D721Med (cell line): ENCODE measurements at places on chromosomes 11 and 22.

- no peak for DNase-seq
Measured at GRCh38 chr11:47514825-47515647, 37.9 kb downstream of the CELF1 start.

DNA sequence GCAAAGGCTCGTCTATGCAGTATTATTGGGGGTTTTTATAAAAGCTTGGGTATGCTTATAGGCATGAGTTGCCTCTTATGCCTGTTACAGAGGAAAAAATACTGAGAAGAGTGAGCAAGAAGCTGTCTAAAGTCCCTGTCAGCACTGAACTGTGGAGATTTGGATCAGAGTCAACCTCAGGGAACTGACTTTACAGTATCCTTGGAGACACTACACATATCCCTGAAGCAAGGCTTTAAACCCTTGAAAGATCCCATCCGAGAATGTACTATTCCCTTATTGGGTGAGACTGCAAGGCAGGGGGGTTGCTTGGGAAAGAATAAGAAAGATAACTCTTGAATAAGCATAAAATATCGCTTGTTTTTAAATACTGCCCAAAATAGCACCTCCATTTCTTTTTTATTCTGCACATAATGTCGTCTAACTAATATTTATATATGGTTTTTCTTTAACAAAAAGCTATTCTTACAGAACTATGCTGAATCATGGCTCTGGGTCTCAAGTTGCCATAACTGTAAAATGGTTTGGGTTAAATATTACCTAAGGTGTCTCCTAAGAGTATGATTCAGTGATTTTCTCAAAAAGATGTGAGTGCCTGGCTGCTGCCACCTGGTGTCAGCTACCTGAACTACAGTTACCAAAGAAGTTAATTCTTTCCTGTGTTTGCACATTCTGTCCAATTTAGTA lies 1062.8 kb downstream of the DLG2 start:
- no peak for DNase-seq

DNA sequence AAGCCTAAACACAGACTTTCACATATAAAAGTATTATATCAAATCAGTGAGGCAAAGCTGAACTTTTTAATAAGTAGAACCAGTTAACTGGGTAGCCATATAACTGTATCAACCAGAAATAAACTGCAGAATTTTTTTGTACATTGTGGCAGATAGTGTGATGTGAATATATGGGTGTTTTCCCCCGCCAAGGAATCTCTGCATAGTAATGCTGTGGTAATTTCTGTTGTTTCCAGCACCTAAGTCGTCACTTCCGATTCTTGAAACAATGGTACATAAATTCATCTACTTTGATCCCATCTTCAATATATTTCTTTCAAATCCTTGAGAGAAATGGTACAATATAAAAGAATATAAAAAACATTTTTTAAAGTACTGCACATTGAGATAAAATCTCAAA lies 39.6 kb downstream of the NARS2 start:
- DNase-seq = no peak

DNA sequence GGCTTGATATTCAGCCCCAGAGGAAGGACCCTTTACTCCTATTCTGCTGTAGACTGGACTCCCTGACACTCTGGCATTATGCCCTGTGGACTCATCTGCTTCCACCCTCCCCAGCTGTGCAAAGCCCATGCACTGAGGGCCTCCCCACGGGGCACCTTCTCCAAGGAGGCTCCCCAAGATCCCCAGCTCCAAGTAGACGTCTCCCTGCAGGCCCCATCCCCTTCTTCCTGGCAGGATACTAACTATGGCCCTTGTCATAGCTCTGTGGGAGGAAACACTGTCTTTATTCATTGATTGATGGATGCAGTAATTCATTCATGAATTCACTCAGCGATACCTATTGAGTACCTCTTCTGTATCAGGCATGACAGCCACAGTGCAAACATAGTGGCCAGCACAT lies 15.3 kb upstream of the APOL6 start:
- DNase-seq = no peak

DNA sequence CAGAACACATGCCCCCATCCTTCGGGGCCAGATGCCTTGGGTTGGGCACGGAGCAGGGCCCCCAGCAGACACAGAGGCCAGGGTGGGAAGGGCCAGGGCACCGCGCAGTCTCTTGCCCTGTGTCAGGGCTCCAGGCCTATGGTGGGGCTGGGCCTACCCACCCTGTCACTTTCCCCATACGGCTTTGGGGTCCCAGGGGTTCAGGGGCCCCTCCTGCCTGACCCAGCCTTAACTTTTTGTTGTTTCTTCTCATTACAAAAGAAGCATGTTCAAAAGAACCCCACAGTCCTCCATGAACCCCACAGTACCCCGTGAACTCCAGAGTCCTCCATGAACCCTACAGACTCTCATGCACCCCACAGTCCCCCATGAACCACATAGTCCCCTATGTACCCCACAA lies 33.0 kb upstream of the CCDC188 start:
- no peak for DNase-seq

DNA sequence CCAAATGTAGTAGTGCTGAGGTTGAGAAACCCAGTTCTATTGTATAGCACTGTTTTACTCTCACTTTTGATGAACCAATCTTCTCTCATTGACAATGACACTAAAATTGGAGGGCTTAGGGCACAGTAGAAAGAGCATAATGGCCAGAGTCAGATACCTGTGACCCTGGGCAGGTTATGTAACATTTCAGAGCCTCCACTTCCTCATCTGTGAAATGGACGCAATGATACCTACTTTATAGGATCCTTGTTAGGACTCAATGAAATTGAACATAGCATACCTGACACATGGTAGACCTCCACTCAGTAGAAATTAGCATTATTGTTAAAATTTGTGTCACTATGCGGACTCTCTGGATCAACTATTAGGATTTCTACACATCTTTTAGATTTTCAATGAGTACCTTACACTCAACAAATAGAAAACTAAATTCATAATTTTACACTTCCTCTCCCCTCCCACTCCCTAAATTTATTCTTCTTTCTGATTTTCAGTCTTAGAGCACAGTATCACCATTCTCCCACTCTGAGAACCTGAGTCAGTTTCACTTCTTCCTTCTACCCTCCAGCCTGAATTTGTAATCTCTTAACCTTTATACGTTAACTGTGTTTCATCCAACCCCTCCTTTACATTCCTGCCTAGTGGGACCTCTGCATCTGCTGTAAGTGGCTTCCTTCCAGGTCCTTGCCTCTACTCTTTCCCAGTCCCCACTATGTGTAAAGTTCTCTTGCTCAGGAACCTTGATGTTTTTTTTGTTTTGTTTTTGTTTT lies 78.3 kb downstream of the MICAL2 start:
- no peak for DNase-seq

- DNase-seq = no peak
Measured at GRCh38 chr22:42994917-42995562, 19.9 kb downstream of the PACSIN2 start.

DNA sequence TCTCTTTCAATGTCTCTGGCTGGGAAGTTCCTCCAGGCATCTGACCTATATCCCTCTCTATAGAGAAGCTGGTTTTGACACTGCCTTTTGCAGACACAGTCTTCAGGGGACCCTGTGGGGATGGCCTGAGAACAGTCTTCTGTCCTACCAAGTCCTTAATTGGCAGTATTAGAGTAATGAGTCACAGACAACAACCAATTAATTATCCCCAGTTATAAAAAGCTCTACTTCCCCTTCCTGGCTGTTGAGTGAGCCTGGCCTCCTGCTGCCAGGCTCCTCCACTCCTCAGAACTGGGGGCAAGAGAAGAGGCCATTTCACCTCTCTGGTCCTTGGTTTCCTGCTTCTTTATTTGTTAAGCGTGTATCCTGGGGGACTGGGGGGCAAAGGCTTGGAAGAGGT lies 41.2 kb upstream of the KLHL35 start:
- DNase-seq = no peak

DNA sequence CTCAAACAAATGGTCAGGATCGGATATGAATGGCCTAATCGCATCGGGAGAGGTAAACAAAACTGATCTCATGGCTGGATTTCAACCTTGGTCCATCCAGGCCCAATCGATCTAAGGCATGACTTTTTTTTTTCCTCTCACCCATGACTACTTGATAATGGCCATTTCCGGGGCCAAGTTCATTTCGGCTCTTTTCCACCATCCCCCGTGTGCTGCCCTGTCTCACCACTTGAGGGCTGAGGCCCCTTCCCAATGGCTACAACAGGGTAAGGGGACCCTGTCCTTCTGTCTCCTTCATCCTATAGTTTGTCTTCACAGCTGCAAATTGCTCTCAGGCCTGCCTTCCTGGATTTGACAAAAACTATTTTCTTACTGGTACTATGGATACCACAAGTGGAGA lies 26.7 kb downstream of the GRAP2 start:
- DNase-seq = no peak

DNA sequence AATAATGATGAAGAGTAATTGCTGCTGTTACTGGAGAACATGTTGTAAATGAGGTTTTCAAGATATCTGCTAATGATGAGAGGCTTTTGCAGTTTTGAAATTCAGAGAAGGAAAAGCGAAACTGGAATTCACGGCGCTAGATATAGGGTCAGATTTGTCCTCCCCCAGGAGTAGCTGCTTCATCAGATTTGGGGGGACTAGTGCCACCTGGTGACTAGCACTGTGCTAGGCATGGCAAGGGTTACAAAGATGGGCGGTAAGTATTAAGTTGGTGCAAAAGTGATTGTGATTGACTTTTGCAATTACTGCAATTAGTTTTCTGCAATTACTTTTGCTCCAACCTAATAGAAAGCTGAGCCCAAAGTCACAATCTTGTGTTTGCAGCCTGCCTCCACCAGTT lies 879.9 kb upstream of the TENM4 start:
- DNase-seq = no peak

DNA sequence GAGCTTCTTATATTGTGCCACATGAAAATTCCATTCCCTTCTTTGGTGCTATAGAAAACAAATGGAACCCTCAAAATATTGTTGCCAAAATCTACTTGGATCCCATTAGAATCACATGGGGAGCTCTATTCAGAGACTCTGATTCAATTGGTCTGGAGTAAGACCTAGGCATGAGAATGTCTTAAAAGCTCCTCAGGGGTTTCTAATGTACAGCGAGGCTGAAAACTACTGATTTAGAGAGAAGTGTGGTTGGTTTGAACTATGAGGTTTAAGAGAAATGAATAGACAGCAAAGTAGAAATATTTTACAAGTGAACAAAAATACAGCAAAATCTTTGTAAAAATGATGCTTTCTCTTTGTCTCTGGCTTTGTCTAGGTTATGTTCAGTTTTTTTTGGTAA lies 514.7 kb downstream of the CNTN5 start:
- DNase-seq = no peak

DNA sequence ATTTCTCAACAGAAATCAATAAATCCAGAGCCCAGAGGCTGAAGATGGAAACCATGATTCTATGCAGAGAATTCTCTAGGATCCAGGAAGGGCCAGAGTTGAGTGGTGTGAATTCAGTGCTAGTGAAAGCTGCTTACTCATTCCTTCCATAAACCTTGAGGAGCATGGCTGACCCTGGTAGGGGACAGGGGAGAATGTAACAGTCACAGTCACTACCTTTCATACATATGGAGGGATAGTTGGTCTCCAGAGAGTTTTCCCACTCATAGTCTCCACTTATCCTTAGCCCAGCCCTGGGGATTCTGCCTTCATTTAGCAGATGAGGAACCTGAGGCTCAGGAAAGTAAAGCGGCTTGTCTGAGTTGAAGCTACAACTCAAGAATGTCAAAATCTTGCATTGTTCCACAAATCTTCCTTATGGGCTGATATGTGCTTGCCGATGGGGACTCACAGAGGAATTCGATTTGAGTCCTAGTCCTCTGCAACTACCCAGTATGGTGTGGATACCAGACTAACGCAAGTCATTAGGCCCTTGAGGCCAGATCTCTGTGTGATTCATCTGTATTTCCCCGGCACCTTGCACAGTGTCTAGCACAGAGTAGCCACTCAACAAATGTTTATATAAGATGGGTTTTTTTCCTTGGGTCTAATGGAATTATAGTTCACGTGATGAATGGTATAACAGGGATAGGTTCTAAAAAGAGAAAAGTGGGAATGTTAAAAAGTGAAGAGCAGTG lies 3.7 kb upstream of the ANAPC15 start:
- DNase-seq = no peak

- DNase-seq = no peak
Measured at GRCh38 chr11:67664213-67664585, 10.2 kb downstream of the ALDH3B2 start.

- DNase-seq = no peak
Measured at GRCh38 chr11:59582006-59582405, 33.6 kb downstream of the OSBP start.

DNA sequence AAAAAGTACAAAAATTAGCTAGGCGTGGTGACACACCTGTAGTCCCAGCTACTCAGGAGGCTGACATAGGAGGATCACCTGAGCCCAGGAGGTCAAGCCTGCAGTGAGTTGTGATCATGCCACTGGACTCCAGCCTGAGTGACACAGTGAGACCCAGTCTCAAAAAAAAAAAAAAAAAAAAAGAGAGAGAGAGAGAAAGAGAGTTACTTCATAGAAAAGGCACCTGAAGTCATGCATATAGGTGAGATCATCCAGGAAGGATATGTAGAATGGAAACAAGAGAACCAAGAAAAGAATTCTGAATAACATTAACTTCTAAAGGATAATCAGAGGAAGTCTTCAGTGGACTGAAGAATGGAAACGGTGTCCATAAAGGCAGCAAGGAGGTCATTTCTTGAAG lies 106.8 kb downstream of the STK33 start:
- no peak for DNase-seq

DNA sequence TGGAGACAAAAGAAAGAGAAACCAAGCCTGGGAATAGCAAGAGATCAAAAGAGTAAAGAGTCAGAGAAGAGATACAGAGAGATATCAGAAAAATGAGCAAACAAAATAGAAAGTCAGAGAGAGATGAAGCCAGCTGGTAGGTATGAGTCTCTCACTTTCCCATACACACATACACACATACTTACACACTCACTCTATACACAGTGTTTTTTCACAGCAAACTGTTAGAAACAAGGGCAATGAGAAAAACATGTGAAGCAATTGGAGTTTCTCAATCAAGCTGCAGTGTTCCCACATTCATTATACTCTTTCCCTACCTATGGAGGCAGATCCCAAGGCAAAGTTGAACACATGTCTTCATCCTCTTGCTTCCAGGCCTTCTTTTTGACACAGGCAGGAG lies 2.6 kb upstream of the NLRP10 start:
- no peak for DNase-seq

DNA sequence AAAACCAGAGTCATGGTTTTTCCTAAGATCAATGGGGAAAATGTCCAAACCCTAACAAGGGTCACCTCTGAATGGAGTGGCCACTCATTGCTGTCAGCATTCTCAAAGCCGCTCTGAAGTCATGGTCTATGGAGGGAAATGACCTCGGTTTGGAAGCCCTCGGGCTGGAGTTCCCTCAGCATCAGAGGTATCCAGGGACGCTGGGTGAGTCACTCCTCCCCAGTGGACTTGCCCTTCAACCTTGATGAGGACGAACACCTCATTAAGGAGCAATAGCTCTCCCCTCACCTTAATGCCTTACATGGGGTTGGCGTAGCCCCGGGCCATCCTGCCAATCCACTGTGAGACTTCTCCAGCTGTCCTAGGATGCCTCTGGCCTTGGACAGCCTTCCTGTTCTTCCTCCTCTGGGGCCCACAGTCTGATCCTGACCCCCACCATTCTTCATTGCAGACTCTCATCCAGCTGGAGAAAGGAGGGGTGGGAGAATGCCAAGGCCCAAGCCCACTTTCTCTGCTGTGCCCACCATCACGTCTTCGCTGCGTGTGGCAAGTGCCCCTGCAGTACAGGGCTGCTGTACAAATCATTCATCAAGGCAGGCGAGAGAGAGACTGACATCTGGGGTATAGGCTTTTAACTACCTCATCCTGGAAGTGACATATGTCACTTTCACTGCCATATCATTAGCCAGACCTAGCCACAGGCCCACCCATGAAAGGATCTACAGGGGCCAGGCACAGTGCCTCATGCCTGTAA lies 25.4 kb upstream of the MYH9 start:
- DNase-seq = no peak
